NCI-H1105 (cell line): ENCODE measurements at places on chromosomes 2 and 18.

DNA sequence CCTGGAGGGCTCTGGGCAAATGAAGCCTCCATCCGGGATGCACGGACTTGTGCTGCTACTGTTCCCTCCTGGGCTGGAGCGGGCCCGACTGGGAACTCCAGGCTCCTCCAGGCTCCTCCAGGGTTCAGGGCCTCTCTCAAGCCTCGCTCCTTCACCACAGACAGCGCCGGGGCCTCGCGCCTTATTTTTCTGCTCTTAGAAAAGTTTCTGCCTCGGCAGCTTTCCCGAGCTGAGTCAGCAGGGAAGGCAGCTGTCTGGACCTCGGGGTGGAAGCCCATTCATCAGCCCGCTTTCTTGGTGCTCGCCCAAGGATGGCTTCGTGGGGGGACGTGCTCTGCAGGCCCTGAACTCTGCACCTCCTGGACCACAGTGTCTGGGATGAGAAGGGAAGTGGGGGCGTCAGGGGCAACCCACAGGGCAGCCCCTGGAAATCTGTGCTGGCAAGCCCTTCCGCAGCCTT lies 12.9 kb upstream of the TEX51 start:
- DNase-seq, result no peak

GRCh38 chr2:74887445-74887951 lies 53.6 kb downstream of the HK2 start:
- no peak for DNase-seq

- DNase-seq, result no peak
These were observed 21.9 kb upstream of the NCOA1 start for GRCh38 chr2:24469148-24469650.

DNA sequence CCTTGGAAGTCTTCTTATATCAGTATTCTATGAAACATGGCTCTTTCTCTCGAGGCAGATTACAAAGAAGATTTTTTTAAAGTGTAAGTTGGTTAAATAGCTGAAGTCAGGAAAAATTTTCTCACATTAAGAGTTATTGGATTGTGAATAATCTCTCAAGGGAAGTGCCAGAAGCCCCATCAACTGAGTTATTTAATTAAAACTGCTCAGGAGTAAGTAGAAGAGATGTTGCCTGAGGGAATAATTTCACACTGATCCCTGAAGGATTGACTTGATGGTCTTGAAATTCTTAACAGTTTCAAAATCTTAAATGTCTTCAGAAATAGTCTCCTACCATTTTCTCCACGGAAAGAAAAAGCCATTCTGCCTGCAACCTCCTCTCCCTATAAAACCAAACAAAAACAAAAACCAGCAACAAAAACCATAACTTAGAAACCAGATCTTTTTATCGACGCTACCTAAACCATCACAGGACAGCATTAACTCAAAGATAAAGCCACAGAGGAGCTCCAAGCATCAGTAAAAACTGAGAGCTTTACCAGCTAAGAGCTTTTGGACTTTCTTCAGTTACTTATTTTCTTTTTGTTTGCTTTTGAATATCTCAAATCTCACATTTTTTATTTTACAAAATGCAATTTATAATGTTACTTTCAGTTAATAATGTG lies 12.9 kb downstream of the CD226 start:
- no peak for DNase-seq

DNA sequence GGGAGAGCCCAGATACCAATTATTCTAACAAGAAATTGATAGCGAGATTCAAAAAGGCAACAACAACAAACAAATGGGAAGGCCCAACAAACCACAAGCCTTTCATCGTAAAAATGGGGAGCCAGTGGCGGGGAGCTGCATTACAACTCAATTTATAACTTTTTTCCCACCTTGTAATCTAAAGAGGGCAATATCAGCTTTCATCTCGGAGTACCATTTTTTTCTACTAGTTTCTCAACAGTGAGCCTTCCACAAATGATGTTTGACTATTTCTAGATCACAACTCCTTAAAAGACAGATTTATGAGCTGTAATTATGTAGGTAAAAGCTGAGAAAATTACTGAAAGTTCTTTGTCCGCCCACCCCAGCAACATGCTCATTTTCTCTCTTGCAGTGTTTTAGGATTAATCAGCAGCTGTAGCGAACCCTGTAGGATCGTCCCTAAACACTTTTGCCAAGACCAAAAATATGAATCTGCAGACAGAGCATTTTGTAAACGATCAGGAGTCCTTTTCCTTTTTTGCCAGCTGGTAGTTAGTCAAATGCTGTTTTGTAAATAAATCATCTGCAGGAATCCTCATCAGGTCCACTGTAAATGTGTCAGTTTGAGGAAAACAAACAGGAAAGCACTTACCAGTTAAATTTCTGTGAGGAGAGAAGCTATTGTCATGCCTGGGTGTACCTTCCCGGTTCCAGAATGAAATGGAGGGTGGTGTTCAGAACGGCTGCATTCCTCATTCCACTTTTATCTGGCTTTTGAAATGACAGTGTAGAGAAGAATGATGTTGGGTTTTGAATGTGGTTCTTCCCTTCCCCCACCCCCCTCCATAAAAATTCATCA lies 53.2 kb downstream of the EEF1B2 start:
- peak; percentile 39 for DNase-seq

GRCh38 chr2:37421686-37422085 lies 77.3 kb downstream of the QPCT start:
- no peak for DNase-seq

DNA sequence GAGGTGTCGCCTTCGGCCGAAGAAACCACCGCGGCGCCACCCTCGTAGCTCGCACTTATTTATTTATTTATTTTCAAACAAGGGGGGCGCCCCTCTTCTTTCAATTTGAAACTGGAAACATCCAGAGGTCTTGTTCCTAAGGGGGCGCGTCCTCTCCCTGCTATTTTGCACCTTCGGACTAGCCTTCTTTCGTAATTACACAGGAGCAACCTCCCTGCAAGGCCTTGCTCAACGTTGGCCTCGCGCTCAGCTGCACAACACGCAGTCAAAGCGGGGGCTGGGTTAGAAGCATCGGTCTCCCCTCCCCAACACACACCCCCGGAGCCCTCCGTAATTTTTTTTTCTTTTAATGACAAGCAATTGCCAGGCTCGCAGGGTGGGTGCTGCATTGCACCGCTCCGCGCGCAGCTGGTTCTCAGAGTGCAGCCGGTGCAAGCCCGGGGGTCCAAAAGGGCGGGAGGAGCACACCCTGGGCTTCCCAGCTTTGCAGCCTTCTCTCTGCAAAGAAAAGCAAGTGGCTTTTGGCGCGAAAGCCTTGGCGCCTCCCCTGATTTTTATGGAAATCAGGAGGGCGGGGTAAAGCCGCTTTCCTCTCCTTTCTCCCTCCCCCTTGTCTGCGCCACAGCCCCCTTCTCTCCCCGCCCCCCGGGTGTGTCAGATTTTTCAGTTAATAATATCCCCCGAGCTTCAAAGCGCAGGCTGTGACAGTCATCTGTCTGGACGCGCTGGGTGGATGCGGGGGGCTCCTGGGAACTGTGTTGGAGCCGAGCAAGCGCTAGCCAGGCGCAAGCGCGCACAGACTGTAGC lies at the start of gene MYCN:
TSS of gene MYCN (plus strand) at position 697 of the 807 bp plus-strand sequence. CDS start 1,515 bp downstream, outside the sequence.
- DNase-seq, result peak; percentile 54

DNA sequence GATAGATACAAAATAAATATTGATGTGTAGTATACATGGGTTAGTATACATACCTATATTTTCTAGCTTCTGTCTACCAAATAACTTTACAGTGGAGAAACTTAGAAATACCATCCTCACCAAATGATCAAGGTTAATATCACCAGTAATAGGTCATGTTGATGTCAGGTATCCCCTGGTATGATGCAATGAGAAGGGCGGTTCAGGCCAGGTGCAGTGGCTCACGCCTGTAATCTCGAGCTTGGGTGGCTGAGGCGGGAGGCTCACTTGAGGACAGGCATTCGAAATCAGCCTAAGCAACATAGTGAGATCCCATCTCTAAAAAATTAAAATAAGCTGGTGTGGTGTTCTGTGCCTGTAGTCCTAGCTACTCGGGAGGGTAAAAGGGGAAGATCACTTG lies 38.6 kb downstream of the CIB4 start:
- no peak for DNase-seq

DNA sequence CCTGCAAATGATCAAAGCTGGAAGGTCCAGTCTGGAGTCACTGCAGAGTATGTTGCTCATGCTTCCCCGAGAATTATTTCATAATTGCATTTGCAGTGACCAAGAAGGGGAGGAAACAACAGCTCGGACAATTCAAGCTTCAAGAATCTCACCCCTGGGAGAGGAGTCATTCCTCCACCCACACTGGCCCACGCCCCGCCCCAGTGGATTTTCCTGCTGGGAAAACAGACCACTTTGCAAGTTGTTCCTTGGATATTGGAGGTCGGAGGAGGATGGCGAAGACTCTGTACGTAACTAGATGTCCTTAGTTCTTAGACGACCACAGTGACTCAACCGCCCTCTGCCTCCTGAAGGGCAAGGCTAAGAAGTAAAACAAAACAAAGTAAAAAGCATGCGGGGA lies 159.4 kb downstream of the TPO start:
- DNase-seq, result no peak

- no peak for DNase-seq
These were observed 124.8 kb upstream of the CXCR4 start for GRCh38 chr2:136242687-136243277.

DNA sequence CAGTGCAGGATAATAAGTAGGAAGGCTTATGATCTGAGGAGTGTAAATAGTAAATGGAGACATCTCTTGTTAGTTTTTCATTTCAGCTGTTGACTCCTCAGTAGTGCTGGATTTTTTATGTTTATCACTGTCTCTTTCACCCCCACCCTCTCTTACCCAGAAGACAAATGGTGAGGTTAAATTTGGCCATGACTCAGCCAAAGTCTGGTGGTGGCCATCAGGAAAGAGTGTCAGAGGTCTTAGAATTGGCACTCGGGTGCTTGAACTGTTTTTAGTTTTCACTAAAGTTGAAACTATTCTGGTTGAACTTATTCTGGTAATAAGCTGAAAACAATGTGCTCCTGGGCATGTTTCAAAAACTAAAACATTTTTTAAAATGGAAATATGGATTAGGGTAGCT lies 123.3 kb downstream of the FHOD3 start:
- DNase-seq, result no peak

DNA sequence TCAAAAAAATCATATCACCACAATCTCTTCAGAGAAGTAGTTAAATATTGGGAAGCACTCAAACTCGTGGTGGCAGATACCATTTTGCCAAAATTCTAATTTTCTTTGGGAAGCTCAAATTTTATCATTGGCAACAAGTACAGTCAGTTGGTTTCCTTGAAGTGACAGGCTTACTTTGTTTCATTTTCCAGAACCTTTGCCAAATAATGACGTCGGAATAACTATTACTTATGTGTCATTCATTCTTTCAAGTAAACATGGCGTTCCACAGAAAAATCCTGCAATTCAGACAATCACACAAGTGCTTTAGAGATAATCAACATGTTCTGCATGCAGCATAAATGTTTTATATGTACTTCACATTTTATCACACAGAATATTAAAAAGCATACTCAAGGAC lies 5.4 kb downstream of the TTLL4 start:
- no peak for DNase-seq

- no peak for DNase-seq
These were observed 445.1 kb upstream of the SPRED2 start for GRCh38 chr2:65877331-65878010.

DNA sequence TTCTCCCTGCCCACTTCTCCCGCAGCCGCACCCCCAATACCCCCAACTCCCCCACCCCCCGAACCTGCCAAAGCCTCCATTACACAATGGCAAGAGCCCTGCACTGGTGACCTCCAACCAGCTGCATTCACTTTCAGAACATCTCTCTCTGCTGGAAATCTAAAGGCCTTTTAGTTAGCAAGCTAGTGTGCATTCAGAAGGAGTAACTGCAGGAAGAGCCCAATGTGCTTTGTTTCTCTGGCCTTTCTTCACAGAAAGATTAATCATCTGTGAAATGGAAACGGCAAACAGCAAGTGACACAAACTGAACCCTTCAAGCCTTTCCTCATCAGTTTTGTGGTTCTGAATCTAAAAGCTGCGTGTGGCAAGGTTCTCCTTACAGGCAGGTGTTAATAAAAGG lies 124.2 kb downstream of the OLA1 start:
- DNase-seq, result no peak

- DNase-seq, result no peak
These were observed 134.1 kb upstream of the CREB1 start for GRCh38 chr2:207395535-207396251.

- no peak for DNase-seq
These were observed 98.5 kb downstream of the DSEL start for GRCh38 chr18:67417864-67418523.

DNA sequence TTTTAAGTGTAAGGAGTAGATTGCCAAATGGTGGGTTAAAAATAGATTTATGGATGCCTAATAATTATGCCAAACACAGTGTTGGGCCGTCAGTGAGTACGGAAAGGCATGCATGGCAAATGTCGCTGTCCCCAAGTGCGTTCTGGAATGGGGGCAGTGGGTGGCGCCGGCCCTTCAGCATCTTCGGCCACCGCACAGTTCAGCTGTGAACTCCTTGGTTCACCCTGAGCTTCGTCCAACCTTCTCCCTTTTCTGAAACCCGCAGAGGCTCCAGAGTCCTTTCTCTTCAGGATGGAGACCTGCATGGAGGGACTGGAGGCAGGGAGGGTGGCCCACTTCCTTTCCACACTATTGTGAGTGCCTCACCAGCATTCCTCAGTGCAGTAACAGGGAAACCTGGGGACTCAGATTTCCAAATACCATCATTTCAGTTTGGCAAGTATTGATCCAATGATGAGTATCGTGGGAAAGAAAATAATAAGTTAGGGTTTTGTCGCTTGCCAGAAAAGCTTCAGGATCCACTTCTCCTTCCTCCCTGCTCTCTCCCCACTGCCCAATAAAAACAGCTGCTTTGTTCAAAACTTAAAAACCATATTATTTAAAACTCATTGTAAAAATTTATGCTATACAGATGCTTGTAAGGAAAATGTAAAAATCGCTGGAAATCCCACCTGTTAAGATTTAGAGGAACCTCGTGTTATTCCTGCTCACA lies 74.6 kb upstream of the TXNDC2 start:
- DNase-seq, result no peak

- no peak for DNase-seq
These were observed 415.5 kb downstream of the LRATD1 start for GRCh38 chr2:15048000-15048399.

GRCh38 chr2:183838295-183838694 lies 714.1 kb downstream of the NUP35 start:
- no peak for DNase-seq

DNA sequence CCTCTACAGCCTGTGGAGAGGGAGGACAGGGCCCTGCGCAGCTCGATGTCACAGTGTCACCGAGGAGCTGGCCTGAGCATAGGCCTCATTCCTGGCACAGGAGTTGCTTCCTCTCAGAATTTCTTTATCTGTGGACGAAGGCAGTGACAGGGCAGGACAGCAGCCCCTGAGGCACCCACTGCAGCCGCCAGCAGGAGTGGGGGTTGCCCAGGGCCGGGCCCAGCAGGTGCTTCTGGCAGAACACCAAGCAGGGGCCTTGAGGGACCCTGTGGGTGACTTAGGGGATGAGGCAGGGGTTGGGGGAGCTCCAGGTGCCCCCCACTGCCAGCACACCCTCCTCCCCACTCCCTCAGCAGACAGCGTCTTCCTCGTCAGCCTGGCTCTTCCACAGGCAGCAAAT lies 290.0 kb downstream of the PHLPP1 start:
- no peak for DNase-seq

- DNase-seq, result no peak
These were observed 220.2 kb downstream of the HDAC4 start for GRCh38 chr2:239180526-239181073.
